ENCODE measurements at places on chromosomes 3 and 15. TPM values are rescaled to one million over a fixed set of nuclear protein-coding genes. Genes with fewer than 3 reads are reported as not detected.

- ATAC-seq: no peak
Measured at GRCh38 chr15:100055821-100056220, 286.0 kb downstream of the ADAMTS17 start.

GRCh38 chr15:82159922-82160321, 102.6 kb downstream of the EFL1 start:
- no peak for ATAC-seq

- no peak for ATAC-seq
Measured at GRCh38 chr15:36208868-36209582, 370.4 kb upstream of the CDIN1 start.

- no peak for ATAC-seq
Measured at GRCh38 chr3:48092270-48092669, 76.1 kb upstream of the MAP4 start.

GRCh38 chr3:37905346-37905745, 43.7 kb downstream of the CTDSPL start:
- ATAC-seq: peak; percentile 67

GRCh38 chr3:135869439-135870105, 96.0 kb upstream of the PPP2R3A start:
- no peak for ATAC-seq

- no peak for ATAC-seq
Measured at GRCh38 chr15:56281145-56281544, 37.5 kb upstream of the RFX7 start.

DNA sequence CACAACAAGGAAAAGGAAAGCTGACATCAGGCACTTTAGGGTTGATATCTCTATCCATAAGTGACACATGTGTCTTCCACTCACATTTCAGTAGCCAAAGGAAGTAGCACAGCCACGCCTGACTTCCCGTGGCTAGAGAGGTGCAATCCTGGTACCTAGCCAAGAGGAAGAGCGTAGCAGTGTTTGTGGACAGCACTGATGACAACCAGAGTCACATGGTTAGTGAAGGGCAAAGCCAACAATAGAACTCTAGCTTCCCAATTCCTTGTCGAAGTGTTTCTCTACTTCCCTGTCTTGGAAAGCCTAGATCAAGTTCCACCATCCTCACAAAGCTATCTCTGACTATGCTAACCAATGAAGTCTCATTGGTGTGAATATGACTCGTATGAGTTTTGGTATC, 189.2 kb downstream of the RSL24D1 start:
- no peak for ATAC-seq

DNA sequence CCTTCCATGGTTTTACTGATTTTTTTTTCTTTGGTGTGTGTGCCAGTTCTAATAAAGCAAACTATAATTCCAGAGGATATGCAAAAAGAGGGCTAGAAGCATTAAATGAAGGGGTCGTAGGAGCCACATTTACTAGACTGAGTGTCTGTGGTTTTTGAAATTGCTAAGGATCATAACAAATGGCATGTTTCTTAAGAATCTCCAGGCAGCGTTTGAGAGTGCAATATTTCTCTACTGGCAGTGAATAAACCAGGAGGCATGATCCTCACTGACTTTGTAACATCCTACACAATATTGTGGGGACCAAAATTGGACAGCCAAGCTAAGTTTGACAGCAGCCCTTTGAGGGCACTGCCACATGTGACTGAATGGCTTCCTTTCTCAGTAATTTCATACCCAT, 115.9 kb upstream of the CCNL1 start:
- ATAC-seq: no peak

DNA sequence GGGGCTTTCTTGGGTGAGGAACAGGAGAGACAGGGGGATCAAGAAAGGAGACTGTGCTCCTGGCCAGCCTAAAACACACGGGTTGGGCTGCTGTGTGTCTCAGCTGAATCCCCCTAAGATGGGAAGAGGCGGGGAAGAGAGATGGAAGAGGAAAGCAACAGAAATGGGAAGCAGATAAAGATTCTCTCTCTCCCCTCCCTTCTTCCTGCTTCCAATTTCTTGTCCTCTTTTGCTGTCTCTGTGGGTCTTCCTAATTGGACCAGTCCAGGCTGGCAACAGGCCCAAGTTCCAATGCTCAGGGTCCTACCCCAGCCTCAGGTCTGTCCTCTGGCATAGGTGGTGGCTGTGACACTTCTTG, 7.1 kb downstream of the ISLR2 start:
- no peak for ATAC-seq

DNA sequence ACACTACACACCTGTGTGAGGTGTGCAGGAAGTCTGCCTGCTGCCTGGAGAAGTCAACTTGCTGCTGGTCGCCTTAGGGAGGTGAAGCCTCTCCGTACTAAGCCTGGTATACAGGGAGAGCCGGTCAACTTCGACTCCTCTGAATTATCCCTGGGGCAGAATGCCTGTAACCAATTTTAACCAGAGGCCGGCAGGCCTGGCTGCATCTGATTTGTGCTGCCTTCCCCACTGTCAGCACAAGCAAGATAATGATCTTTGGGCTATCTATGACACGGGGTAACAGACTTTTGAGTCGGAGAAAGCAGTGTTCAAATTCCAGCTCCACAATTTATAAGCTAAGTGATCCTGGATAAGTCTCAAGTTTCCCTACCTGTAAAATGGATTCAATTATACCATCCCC, 42.3 kb downstream of the MAGEF1 start:
- no peak for ATAC-seq

- ATAC-seq: no peak
Measured at GRCh38 chr15:61122647-61123375, 106.3 kb downstream of the RORA start.

DNA sequence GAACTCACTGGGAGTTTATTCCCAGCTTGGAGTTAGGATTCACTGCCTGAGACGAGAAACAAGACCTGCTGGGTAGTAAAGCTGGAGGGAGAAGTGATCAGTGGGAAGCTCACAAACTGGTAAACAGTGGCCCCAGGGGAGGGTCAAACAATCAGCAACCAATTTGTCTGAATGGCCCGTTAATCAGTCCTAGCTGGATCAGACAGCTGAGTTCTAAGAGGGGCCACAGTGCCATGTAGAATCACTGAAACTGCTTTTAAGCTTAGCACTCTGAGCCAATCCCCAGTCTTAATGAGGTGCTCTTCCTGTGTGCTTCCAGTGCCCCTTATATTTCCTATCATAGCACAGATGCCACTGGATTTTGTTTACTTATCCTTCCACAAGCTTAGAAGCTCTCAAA, 591.7 kb downstream of the RSL24D1 start:
- no peak for ATAC-seq

GRCh38 chr3:16203031-16203430, 28.6 kb downstream of the GALNT15 start:
- no peak for ATAC-seq

DNA sequence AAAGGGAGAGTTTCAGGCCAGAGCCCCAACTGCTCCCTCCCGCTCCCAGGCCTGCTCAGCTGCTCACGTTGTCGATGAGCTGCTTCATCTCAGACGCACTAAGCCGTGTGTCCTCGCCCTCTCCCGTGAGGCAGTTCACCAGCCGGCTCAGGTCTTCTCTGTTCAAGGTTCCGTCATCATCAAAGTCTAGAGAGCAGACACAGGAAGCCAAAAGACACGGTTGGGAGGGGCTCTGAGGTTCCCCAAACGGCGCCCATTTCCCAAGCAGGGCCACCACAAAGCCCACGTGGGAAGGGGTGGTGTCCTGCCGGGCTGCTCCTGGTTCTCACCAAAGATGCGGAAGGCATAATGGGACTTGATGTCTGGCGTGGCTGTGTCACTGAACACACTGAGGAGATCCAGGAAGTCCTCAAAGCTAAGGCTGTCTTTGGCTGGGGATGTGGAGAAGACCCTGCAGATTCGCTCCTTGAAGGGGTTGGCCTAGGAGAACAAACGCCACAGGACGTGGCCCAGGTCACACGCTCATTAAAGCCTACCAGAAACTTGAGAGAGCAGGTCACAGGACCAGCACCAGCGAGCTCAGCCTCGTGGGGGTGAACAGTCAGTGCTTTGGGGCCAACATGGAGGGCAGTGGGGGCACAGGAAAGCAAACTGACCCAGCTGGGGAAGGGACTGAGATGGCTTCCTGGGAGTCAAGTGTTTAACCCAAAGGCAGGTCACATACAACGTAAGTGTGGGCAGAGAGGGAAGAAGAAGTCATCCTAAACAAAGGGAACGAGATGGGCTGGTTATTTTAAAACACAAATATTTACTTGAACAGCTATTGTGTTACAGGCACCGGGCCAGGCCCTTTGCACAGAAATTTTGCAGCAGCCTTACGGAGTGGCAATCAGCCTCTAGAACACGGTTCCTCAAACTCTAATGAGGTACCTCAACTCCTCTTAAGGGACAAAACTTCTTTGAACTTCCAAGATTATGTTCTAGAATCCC, 2.4 kb downstream of the CIB1 start:
- no peak for ATAC-seq

- peak; percentile 93 for ATAC-seq
Measured at GRCh38 chr3:107208100-107208499, 169.1 kb upstream of the CCDC54 start.

GRCh38 chr3:11185564-11186317, 31.4 kb downstream of the HRH1 start:
- ATAC-seq: peak; percentile 95

- no peak for ATAC-seq
Measured at GRCh38 chr3:169891886-169892285, 19.5 kb upstream of the SAMD7 start.

DNA sequence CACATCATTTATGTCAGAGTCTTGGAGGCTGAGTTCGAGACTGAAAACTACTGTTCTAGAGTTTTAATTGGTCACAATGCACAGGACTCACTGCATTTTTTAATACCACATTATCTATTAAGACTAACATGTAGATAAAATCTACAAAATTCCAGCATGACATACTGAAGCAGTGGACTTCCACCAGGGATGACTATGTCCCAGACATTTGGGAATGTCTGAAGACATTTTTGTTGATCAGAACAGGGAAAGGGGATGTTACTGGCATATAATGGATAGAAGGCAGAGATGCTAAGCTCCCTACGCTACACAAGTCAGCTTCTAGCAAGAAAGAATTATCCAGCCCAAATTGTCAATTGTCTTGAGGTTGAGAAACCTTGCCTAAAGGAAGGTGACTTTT, 419.0 kb upstream of the TGFBR2 start:
- ATAC-seq: no peak

DNA sequence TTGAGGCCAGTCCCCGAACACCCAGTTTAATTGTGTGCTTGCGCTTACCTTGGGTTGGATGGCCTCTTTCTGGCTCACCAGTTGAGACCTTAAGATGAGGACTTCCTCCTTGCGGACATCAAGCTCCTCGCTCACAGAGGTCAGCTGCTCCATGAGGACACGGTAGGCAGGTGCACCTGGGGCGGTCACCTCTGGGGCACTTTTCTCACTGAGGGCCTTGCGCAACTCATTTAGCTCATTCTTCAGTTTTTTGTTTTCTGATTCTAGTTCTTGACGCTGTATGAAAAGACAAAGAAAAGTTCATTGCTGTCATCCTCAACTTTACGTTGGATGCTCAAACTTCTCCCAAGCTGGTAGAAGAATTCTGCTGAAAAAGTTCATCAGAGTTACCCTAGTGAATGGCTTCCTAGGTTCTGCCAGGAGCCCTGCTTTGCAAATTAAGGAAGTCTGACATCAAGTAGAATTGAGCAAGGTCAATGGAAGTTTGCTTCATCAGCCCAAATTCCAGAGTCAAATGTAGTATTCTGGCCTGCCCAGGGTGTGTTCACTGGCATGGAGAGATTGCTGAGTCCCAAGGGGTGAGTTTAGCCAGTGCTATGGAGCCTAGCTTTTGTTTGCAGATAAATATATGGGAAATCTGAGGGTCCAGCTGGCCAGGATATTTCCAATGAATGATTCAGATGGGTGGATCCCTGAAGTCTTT, 55.8 kb upstream of the MYO5C start:
- no peak for ATAC-seq

- ATAC-seq: peak; percentile 60
Measured at GRCh38 chr3:64345371-64345770, 120.1 kb upstream of the PRICKLE2 start.

GRCh38 chr3:52015438-52016228, 19.9 kb upstream of the RPL29 start:
- ATAC-seq: no peak

DNA sequence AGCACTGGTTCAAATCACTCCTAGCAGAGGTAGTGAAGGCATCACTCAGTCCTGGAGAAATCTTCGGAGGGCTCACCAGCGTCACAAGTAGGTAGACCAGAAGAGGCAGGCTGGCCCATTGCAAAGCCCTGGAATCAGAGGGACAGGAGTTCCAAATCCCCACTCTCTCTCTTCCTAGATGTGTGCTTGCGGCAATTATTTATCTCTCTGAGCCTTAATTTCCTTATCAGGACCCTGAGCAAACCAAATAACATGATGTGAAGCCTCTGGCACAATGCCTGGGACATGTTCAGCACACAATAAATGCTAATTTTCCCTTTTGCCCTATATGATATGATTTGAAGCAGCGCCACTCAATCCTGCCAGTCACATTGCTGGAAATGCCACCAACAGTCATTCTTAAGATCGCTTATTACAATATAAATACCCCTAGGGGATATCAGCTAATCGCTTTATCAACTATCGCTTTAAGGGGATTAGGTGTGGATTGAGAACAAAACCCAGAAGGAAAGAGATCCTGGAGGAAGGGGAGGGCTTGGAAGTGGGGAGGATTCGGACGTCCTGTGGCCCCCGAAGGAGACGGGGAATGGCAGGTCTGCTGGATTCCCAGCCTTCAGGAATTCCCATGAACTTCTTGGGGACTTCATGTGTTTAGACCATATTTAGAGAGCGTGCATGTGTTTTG, 59.5 kb upstream of the TSEN2 start:
- ATAC-seq: no peak

GRCh38 chr15:63093486-63094205, 28.0 kb upstream of the LACTB start:
- ATAC-seq: peak; percentile 81

DNA sequence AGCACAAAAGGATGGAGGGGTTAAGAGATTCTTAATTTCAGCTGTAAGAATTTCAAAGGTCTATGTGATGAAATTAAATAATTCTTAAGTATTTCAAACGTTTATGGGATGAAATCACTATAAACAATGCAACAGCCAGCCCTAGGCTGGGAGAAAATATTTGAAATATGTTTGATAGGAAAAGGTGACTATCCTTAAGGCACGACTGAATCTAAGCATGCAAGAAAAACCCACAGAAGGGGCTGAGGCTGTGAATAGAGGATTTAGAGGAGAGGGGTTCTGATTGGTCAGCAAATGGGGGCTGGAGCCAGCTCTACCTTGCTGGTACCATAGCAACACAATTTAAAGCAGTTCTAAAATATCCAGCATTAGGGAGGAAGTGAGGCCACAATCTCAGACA, 220.8 kb upstream of the ATP10A start:
- no peak for ATAC-seq

- ATAC-seq: no peak
Measured at GRCh38 chr3:136543385-136543784, 208.8 kb downstream of the STAG1 start.

The STAC gene
- 9.2 TPM for total RNA-seq

The RPLP1 gene
- 1,302 TPM for total RNA-seq

The TGM4 gene
- 0.33 TPM for total RNA-seq

The WNT5A gene
- 1.6 TPM for total RNA-seq

The MOBP gene
- 0.13 TPM for total RNA-seq

The XCR1 gene
- total RNA-seq: 0.05 TPM

The XYLB gene
- total RNA-seq: 5.6 TPM

Measured in motor neuron (in vitro differentiated cells).